ENCODE measurements at places on chromosomes 16 and 17.

- DNase-seq = no peak
Observed at GRCh38 chr17:19386974-19387920, at the start of gene MFAP4. TSS of gene MFAP4 (minus strand) at chr17:19387190. CDS start at chr17:19387155, 35 bp downstream.

GRCh38 chr16:81484908-81485624, 40.5 kb downstream of the CMIP start:
- DNase-seq = no peak

DNA sequence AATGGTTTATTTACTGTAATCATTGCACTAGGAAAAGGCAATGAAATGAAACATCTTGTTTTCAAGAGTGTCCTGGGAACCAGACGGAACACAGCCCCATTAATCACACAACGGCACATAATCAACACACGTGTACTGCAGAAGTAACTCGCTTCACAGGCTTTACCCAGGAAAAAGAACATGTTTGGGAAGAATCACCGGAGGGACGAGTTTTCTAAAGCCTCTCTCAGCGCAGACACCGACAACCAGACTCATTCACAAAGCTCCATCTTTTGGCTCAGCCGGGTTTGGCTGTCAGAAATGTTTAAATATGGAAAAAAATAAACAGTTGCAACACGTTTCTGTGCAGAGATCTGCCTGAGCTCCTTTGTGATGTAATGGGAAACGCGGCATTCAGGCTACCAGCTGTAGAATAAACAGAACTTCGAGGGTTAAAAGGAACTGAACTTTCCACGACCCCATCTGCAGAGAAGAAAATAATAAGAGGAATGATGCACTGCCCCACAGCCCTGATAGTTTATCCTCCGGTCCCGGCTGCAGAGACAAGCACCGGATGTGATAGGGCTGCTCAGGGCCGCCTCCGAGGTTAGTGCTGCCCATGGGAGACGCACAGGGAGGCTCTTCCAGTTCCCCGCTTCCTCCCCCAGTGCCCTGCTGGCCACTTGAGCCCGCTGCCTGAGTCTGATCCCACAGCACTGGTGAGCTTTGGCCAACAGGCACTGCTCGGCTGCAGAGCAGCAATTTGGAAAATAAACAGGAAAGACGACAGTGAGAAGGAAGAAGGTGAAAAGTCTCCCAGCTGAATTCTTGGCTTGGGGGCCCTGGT, 119.8 kb downstream of the HIC1 start:
- DNase-seq = no peak

- no peak for DNase-seq
Observed at GRCh38 chr16:17515421-17516210, 44.9 kb upstream of the XYLT1 start.

GRCh38 chr17:8894673-8895578, 27.5 kb upstream of the PIK3R6 start:
- no peak for DNase-seq

GRCh38 chr17:38600906-38601305, 4.8 kb downstream of the SRCIN1 start:
- no peak for DNase-seq

- DNase-seq = no peak
Observed at GRCh38 chr17:69300222-69300621, 26.7 kb downstream of the ABCA5 start.

DNA sequence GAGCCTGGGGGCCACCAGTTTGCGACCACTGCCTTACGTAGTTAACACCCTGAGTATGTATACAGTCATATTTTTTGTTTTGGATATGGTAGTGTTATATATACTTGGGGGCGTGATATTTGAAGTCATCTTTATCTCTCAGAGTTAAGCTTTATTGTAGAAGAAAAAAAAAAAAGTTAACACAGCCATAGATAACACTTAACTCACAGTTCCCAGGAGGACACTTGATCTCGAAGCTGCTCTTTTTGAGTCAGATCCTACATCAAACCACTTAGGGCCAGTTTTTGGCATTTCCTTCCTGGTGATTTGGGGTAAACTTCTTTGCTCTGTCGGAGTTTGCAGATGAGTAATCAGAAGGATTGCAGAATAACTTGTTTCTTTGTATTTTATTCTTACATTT, 5.8 kb downstream of the ITPRIPL2 start:
- DNase-seq = no peak

- DNase-seq = no peak
Observed at GRCh38 chr17:12512694-12513355, 152.9 kb upstream of the MYOCD start.

GRCh38 chr17:74951065-74951464, 15.4 kb downstream of the OTOP3 start:
- no peak for DNase-seq

GRCh38 chr17:5832886-5833285, 237.3 kb upstream of the WSCD1 start:
- DNase-seq = no peak

- no peak for DNase-seq
Observed at GRCh38 chr16:88909431-88910210, 43.2 kb upstream of the PABPN1L start.

DNA sequence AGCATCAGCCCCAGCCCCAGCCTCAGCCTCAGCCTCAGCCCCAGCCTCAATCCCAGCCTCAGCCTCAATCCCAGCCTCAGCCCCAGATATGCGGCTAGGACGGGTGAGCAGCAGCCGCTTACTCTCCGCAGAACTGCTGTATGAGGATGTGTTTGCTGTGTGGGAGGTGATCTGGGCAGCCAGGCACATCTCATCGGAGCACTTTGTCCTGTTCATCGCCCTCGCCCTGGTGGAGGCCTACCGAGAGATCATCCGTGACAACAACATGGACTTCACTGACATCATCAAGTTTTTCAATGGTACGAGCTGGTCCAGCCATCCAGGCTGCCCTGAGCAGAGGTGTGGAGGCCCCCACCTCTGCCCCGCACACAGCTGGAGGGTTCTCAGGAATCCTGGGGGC, 22.0 kb downstream of the MNT start:
- no peak for DNase-seq

DNA sequence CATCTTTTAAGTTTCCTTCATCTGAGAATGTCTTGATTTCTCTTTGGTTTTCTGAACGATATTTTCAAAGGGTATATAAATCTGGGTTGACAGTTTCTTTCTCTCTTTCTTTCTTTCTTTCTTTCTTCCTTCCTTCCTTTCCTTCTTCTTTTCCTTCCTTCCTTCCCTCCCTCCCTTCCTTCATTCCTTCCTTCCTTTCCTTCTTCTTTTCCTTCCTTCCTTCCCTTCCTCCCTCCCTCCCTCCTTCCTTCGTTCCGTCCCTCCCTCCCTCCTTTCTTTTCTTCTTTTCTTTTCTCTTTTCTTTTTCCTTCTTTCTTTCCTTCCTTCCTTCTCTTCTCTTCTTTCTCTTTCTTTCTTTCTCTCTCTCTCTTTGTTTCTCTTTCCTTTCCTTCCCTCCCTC, 7.6 kb upstream of the KRT39 start:
- DNase-seq = no peak

All from stimulated activated CD8-positive, alpha-beta memory T cell treated with anti-CD3 and anti-CD28 coated beads, Interleukin-15, amount 100 ng/mL, for 48 hours (primary cell).